Activated CD4-positive, alpha-beta T cell treated with anti-CD3 and anti-CD28 coated beads for 36 hours (primary cell): ENCODE measurements at places on chromosomes 13 and 19. TPM values are rescaled to one million over a fixed set of nuclear protein-coding genes. Genes with fewer than 3 reads are reported as not detected.

The CCDC8 gene
- total RNA-seq: not detected

The ZNF541 gene
- total RNA-seq: 0.11 TPM

The OBI1 gene
- total RNA-seq: 20.5 TPM

The LRRC25 gene
- total RNA-seq: not detected

The CDX2 gene
- total RNA-seq: not detected

The ZNF730 gene
- total RNA-seq: 3.8 TPM

The CAPN12 gene
- total RNA-seq: 4.4 TPM

The ZNF99 gene
- total RNA-seq: not detected

- H3K27me3 ChIP-seq: peaks cover 43% of the 10 kb centered on the region
- peak within 1 kb of the TSS; percentile 56 for H3K4me3 ChIP-seq
Measured at GRCh38 chr19:46495786-46496099, at the start of gene PNMA8B. Gene PNMA8B (minus strand): TSS chr19:46495867. CDS start chr19:46495465, 402 bp downstream.

DNA sequence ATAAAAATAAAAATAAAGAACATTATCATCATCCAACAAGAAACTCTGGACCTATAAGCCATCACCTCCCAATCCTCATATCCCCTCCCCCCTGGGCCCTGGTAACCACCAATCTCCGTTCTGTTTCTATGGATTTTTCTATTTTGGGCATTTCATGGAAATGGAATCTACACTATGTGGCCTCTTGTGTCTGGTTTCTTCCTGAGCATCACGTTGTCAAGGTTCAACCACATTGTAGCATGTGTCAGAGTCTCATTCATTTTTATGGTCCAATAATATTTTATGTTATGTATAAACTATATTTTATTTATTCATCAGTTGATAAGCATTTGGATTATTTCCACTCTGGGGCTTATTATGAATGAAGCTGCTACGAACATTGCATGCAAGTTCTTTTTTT lies 26.9 kb downstream of the SULT2B1 start:
- H3K4me1 ChIP-seq: no peaks in the 10 kb centered on the region
- DNase-seq: no peak
- no peak overlapping the region for H3K27ac ChIP-seq
- H3K27me3 ChIP-seq: no peaks in the 10 kb centered on the region
- no peak overlapping the region for H3K4me3 ChIP-seq
- H3K36me3 ChIP-seq: no peaks in the 10 kb centered on the region

- no peaks in the 10 kb centered on the region for H3K36me3 ChIP-seq
- H3K27me3 ChIP-seq: no peaks in the 10 kb centered on the region
- no peaks in the 10 kb centered on the region for H3K4me1 ChIP-seq
- no peak overlapping the region for H3K27ac ChIP-seq
- no peak for DNase-seq
- H3K4me3 ChIP-seq: no peak overlapping the region
Measured at GRCh38 chr19:33437821-33438671, 64.5 kb downstream of the CEBPG start.

- H3K27me3 ChIP-seq: no peaks in the 10 kb centered on the region
- DNase-seq: peak; percentile 45
- H3K4me3 ChIP-seq: peak overlapping the region; percentile 90
- peaks cover 22% of the 10 kb centered on the region for H3K36me3 ChIP-seq
- H3K27ac ChIP-seq: peak overlapping the region; percentile 96
Measured at GRCh38 chr19:51365211-51365964, 800 bp downstream of the ETFB start.

- peaks cover 9% of the 10 kb centered on the region for H3K36me3 ChIP-seq
- H3K27me3 ChIP-seq: no peaks in the 10 kb centered on the region
Measured at GRCh38 chr19:13138916-13139198, 11.3 kb downstream of the STX10 start.

DNA sequence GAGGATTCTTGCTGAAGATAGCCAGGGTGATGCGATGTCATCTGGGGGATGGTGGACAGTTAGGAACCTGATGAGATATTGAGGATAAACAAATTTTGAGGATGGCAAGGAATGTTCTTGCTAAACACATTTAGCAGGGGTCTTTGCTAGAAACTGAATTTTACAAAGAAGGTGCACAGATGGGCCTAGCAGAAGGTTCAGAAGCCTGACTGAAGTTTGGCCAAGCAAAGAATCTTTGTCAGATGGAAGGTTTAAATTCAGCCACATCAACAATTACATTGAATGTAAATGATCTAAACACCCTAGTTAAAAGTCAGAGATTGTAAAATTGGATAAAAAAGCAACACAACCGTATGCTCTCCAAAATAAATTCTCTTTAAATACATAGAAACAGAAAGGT lies 68.8 kb downstream of the WASF3 start:
- no peak overlapping the region for H3K4me3 ChIP-seq
- no peaks in the 10 kb centered on the region for H3K36me3 ChIP-seq
- no peaks in the 10 kb centered on the region for H3K4me1 ChIP-seq
- peaks cover 5% of the 10 kb centered on the region for H3K27me3 ChIP-seq
- DNase-seq: no peak

GRCh38 chr13:36282821-36283432 lies 14.7 kb downstream of the CCDC169 start:
- no peak overlapping the region for H3K27ac ChIP-seq
- H3K4me1 ChIP-seq: no peaks in the 10 kb centered on the region
- no peaks in the 10 kb centered on the region for H3K36me3 ChIP-seq
- H3K27me3 ChIP-seq: peaks cover 14% of the 10 kb centered on the region
- no peak overlapping the region for H3K4me3 ChIP-seq

- no peak overlapping the region for H3K27ac ChIP-seq
- DNase-seq: peak; percentile 65
- H3K4me1 ChIP-seq: peaks cover 33% of the 10 kb centered on the region
- H3K27me3 ChIP-seq: peaks cover 8% of the 10 kb centered on the region
- no peak overlapping the region for H3K4me3 ChIP-seq
Measured at GRCh38 chr13:110944121-110944967, 29.5 kb upstream of the ANKRD10 start.

GRCh38 chr19:7265963-7266362 lies 28.3 kb downstream of the INSR start:
- no peaks in the 10 kb centered on the region for H3K27me3 ChIP-seq
- no peaks in the 10 kb centered on the region for H3K4me1 ChIP-seq
- no peak for DNase-seq
- H3K36me3 ChIP-seq: peaks cover 8% of the 10 kb centered on the region

GRCh38 chr19:35330475-35330874 lies 1.5 kb downstream of the CD22 start:
- peaks cover 26% of the 10 kb centered on the region for H3K4me1 ChIP-seq
- no peak overlapping the region for H3K27ac ChIP-seq
- H3K4me3 ChIP-seq: no peak overlapping the region
- no peaks in the 10 kb centered on the region for H3K36me3 ChIP-seq

GRCh38 chr19:29292153-29292552 lies 79.2 kb upstream of the UQCRFS1 start:
- H3K27ac ChIP-seq: no peak overlapping the region
- no peak overlapping the region for H3K4me3 ChIP-seq
- no peak for DNase-seq
- peaks cover 11% of the 10 kb centered on the region for H3K27me3 ChIP-seq
- peaks cover 2% of the 10 kb centered on the region for H3K4me1 ChIP-seq
- H3K36me3 ChIP-seq: no peaks in the 10 kb centered on the region

GRCh38 chr19:23391236-23391635 lies 4.0 kb downstream of the ZNF91 start:
- no peak for DNase-seq
- no peak overlapping the region for H3K27ac ChIP-seq
- H3K4me3 ChIP-seq: no peak overlapping the region
- peaks cover 49% of the 10 kb centered on the region for H3K4me1 ChIP-seq
- peaks cover 74% of the 10 kb centered on the region for H3K36me3 ChIP-seq

DNA sequence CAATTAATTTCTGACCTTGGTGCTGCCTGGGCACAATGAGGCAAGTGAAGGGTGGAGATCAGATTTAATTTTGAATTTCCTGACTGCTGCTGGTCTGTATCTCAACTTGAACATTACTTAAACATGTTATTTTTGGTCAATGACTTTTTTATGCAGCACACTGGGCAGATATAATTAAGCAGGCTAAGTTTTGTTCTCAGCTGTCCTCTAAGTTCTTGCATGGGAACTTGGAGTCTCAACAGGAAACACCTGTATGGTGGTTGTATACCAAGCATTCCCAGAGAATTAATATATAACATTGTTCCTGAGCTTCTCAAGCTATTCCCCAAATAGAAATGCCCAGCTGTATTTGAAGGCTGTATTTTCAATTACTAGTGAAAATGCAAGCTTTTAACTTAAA lies 113.5 kb upstream of the EDNRB start:
- H3K36me3 ChIP-seq: no peaks in the 10 kb centered on the region
- DNase-seq: no peak
- H3K4me3 ChIP-seq: no peak overlapping the region
- H3K4me1 ChIP-seq: no peaks in the 10 kb centered on the region
- peaks cover 8% of the 10 kb centered on the region for H3K27me3 ChIP-seq

- no peaks in the 10 kb centered on the region for H3K36me3 ChIP-seq
- H3K4me1 ChIP-seq: peaks cover 3% of the 10 kb centered on the region
Measured at GRCh38 chr19:1789261-1790041, 22.6 kb downstream of the ATP8B3 start.

DNA sequence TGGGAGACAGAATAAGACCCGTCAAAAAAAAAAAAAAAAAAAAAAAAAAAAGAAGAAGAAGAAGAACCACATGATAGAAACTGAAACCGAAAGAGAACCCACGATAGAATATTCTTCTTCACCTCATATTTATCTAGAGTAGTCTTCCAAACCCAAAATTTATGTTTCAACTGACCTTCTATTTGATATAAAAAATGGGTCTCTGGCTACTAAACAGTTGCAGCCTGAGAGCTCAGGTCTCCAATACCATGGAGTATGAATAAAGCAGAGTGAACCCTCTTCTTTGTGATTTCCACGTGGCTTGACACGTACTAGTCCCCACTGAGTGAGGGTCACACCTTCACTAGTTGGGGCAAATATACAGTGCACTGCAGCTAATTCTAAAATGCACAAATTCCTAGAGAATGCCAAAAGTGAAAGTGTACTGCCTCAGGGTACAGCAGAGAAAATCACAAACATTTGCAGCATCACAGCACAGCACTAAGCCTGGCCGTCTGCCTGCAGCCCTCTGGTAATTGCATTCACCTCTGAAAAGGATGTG lies 30.8 kb upstream of the RFC3 start:
- peak; percentile 18 for DNase-seq
- H3K36me3 ChIP-seq: no peaks in the 10 kb centered on the region
- peaks cover 2% of the 10 kb centered on the region for H3K27me3 ChIP-seq
- H3K4me1 ChIP-seq: peaks cover 16% of the 10 kb centered on the region
- H3K4me3 ChIP-seq: peak overlapping the region; percentile 59

DNA sequence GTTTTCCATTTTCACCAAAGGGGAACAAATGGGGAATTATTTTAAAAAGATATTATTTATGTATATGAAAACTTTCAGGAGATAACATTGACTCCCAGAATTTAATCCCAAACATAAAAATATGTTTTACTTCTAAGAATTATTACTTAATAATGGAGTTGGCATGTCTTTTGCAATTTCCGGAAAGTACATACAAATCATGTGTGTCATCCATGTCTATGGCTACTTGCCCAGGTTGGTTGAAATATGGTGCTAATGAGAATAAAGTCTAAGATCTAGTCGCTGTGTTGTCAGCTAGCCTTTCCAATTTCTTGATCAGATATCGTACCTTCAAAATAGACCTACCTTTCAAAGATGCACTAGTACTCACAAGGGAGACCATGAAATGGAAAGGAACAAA lies 1003.2 kb upstream of the PCDH20 start:
- H3K36me3 ChIP-seq: no peaks in the 10 kb centered on the region
- H3K27me3 ChIP-seq: no peaks in the 10 kb centered on the region
- no peak for DNase-seq
- H3K27ac ChIP-seq: no peak overlapping the region
- no peak overlapping the region for H3K4me3 ChIP-seq
- H3K4me1 ChIP-seq: no peaks in the 10 kb centered on the region

DNA sequence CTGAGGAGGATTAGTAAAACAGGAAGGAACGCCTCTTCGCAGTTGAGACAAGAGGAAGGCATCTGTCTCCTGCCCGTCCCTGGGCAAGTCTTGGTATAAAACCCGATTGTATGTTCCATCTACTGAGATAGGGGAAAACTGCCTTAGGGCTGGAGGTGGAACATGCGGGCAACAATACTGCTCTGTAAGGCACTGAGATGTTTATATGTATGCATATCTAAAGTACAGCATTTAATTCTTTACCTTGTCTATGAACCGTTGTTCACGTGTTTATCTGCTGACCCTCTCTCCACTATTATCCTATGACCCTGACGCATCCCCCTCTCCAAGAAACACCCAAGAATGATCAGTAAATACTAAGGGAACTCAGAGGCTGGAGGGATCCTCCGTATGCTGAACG lies 722 bp upstream of the TIMM50 start:
- H3K36me3 ChIP-seq: peaks cover 29% of the 10 kb centered on the region
- H3K4me1 ChIP-seq: peaks cover 24% of the 10 kb centered on the region
- peak overlapping the region; percentile 95 for H3K4me3 ChIP-seq
- peak overlapping the region; percentile 92 for H3K27ac ChIP-seq

DNA sequence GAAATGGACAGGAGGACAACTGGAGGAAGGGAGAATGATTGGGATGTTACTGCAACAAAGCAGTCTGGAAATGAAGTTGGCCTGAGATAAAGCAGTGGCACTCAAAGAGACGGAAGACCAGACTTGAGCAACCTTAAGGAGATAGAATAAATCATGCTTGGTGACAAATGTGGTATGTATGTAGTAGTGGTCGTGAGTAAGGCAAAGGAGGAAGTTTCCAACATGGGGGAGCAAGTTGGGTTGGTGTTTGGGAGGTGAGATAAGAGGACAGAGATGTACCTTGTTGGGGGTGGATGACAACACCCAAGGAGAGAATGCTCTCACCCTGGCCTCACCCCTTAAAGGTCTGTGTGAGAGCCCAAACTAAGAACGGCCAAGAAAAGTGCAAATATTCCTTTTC lies 420.5 kb downstream of the DIAPH3 start:
- DNase-seq: no peak
- H3K27me3 ChIP-seq: no peaks in the 10 kb centered on the region
- no peaks in the 10 kb centered on the region for H3K36me3 ChIP-seq
- H3K4me1 ChIP-seq: peaks cover 8% of the 10 kb centered on the region
- H3K4me3 ChIP-seq: no peak overlapping the region
- no peak overlapping the region for H3K27ac ChIP-seq

DNA sequence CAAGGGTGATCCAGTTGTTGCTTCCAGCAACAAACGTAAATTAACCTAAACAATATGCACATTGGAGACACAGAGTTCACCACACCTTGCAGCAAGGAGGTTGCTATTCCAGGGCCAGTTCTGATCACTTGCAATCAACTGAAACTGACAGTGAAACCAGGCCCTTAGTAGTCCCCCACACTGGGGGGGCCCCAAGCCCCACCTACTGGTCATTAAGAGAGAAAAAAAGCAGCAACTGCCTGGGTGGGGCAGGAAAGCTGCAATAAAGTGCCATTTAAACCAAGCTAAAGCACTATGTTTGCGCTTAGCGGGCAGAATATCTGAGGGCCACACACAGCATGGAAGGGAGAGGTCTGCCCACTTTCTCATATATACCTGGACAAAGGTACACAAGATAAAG lies 51.5 kb downstream of the ATP7B start:
- no peak overlapping the region for H3K4me3 ChIP-seq
- peaks cover 10% of the 10 kb centered on the region for H3K4me1 ChIP-seq
- H3K27me3 ChIP-seq: peaks cover under 1% of the 10 kb centered on the region
- no peak for DNase-seq
- no peak overlapping the region for H3K27ac ChIP-seq
- no peaks in the 10 kb centered on the region for H3K36me3 ChIP-seq

GRCh38 chr13:101149735-101150384 lies 266.4 kb downstream of the NALCN start:
- no peaks in the 10 kb centered on the region for H3K4me1 ChIP-seq
- DNase-seq: peak; percentile 7
- no peaks in the 10 kb centered on the region for H3K36me3 ChIP-seq
- peaks cover 35% of the 10 kb centered on the region for H3K27me3 ChIP-seq
- no peak overlapping the region for H3K27ac ChIP-seq
- no peak overlapping the region for H3K4me3 ChIP-seq
